IMR-90 (cell line): ENCODE measurements at places on chromosomes 3 and 15.

DNA sequence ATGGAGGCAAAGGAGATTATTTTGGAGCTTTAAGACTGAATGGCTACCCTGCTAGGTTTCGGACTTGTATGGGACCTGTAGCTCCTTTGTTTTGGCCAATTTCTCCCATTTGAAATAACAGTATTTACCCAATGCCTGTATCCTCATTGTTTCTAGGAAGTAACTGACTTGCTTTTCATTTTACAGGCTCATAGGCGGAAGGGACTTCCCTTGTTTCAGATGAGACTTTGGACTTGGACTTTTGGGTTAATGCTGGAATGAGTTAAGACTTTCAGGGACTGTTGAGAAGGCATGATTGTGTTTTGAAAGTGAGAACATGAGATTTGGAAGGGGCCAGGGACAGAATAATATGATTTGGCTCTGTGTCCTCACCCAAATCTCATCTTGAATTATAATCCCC, 10.5 kb downstream of the EIF5A2 start:
- no peak for DNase-seq

DNA sequence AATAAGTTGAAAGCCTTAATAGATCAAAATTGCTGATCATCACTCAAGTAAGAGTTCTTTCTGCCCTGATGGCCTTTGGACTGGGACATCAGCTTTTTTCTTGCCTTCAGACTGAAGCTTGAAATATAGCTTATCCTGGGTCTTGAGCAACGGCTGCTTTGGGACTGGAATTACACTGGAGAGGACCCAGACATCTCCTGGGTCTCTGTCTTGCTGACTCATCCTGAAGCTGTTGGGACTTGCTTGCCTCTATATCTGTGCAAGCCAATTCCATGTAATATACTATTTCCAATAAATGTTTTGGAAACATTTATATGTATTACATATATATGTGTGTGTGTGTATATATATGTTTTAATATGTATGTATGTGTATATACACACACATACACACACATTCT, 260.2 kb downstream of the PDZRN3 start:
- DNase-seq, result no peak

DNA sequence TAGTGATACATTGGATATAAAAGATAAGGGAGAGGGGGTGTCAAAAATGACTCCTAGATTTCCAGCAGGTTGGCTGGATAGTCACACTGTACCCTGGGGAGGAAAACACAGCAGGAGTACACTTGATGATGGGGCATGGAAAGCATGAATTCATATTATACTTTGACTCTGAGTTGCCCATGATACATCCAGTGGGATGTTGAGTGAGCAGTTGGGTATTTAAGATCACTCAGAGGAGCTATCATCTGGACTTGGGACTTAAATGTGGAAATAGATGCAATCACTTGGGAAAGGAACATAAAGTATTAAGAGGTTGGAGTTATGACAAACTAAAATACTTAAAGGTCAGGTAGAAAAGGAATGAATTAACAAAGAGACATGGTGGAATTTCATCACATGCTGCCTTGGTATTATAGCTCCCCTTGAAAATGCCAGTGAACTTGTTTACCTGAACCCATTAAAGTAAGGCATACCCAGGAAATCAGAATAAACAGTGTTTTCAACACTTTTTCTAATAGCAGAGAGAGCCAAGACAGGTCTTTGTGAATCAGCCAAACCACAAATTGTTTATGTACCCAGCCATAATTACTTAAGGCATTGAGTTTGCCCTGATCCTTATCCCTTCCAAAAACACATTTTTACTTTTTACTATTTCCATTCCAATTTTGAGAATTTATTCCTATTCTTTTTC, 49.9 kb upstream of the ABI3BP start:
- peak; percentile 76 for DNase-seq

DNA sequence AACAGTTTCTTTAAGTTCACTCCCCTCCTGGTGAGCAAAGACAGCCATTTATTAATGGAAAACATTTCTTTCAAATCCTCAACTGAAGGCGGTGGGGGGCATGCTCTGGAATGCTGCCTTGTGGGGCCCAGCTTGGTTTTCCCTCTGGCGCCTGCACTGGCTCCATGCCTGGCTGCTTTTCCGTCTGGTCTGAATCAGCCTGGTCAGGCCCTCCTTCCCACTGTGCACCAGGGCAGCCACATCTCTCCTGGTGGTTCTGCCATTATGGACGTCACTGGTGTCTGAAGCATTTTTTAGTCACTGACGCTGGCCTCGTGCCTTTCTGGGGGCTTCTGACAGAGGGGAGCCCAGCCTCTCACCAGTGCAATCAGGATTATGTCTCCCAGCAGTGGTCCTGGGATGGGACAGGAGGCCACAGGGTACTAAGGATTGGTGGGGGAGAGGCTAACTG, 57.6 kb upstream of the APEH start:
- DNase-seq, result peak; percentile 56

DNA sequence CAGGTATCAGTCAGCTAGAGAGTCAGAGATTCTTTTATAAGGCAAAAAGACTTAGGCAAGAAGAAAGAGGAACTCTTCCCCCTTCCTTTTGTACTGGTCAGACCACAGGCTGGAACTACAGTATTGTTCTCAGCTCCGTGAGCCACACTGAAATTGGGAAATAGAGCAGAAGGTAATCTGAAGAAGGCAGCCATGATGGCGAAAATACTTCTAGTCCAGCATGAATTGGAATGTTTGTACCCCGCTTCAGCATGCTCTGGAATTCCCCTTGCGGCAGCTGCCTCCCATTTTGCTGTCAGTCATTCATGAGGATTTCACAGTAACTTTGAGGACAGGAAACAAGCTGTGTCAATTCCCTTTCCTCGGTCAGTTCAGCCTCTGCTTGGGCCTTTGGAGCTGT, 96.2 kb downstream of the CORO2B start:
- DNase-seq, result peak; percentile 26

DNA sequence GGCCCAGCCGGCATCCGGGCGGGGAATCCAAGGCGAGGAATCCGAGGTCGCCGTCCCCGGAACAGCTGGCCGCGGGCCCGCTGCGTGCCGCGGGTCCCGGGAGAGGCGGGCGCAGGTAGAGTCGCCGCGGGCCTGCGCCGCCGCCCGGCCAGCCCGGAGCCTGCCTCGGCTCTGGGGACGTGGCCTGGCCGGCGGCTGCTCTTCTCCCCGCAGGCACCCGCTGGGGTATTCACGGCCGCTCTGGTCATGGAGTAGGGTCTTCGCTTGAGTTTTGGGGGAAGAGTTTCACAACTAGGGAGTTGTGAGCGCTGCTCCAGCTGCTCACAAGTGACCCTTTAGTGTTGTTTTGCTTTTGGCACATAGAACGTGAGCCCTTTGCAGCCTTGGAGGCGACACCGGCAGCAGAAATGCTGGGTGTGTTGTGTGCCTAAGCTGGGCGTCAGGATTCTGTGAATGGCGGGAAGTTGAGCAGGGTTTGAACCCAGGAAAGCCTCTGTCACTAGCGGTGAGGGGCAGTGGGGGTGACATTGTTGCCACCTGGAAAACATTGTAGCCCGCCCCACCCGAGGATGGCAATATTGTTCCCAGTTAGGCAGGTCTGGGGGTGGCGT, 4.0 kb downstream of the TRIM71 start:
- no peak for DNase-seq

DNA sequence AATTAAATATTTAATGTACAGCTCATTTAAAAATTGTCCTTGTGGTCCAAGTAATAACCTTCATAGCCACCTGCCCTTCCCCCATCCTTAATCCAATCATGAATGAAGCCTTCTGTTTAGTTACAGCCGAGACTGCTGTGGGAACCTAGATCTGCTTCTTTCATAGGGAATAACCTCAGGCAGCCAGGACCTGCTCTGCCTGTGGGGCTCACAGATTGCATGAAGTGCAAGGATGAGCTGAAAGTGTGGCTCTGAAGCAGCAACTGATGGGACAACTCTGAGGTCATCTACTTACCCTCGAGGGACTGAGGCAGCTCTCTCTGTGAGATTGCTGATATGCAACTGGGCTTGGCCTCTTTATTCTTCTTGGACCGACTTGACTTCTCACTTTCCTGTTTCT, 169.8 kb downstream of the POTEB3 start:
- DNase-seq, result no peak

GRCh38 chr15:69538379-69538778, 85.8 kb downstream of the RPLP1 start:
- DNase-seq, result no peak

GRCh38 chr3:5690904-5691532, 503.5 kb downstream of the EDEM1 start:
- no peak for DNase-seq

DNA sequence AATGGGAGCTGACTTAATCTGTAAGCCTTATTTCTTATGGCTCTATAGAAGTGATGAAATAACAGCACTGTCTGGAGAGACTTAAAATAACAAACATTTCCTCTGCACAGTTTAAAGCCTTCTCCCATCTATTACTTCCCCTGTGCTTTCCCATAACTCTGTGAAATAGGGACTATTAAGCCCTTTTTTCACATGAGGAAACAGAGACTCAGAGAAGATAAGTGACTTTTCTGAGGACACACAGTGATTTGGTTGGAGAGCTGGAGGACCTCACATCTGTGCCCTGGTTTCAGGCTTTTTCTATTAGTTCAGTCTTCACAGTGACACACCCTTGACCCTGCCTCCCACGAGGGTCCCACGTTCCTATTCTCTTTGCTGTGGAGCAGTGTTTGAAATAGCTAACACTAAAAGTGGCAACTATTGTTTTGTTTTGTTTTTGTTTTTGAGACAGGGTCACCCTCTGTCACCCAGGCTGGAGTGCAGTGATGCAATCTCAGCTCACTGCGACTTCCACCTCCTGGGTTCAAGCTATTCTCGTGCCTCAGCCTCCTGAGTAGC, 82.9 kb downstream of the ST6GAL1 start:
- peak; percentile 74 for DNase-seq

- no peak for DNase-seq
Measured at GRCh38 chr15:51938286-51938685, 33.3 kb downstream of the LEO1 start.

- DNase-seq, result no peak
Measured at GRCh38 chr3:127113571-127113891, 79.4 kb upstream of the PRR23E start.

- no peak for DNase-seq
Measured at GRCh38 chr3:3194861-3195260, 15.4 kb upstream of the CRBN start.

DNA sequence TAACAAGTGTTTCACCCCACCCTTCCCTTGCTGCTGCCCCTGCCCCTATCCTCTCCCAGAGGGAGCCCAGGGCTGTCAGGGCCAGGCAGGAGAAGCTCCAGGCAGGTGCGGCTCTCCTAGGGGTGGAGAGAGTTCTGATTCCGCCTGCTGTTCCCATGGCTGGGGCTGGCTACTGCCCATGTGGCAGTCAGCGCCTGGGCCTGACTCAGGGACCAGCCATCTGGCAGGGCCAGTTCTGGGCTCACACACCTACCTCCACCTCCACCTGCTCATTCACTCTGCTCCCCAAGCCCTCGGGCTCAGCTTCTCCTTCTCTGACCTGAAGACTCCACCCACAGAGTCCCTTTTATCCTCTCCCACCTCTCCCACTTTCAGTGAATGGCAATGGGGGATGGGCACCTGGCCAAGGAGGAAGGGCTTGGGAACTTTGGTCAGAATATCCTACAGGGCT, 23.4 kb downstream of the AMOTL2 start:
- no peak for DNase-seq

DNA sequence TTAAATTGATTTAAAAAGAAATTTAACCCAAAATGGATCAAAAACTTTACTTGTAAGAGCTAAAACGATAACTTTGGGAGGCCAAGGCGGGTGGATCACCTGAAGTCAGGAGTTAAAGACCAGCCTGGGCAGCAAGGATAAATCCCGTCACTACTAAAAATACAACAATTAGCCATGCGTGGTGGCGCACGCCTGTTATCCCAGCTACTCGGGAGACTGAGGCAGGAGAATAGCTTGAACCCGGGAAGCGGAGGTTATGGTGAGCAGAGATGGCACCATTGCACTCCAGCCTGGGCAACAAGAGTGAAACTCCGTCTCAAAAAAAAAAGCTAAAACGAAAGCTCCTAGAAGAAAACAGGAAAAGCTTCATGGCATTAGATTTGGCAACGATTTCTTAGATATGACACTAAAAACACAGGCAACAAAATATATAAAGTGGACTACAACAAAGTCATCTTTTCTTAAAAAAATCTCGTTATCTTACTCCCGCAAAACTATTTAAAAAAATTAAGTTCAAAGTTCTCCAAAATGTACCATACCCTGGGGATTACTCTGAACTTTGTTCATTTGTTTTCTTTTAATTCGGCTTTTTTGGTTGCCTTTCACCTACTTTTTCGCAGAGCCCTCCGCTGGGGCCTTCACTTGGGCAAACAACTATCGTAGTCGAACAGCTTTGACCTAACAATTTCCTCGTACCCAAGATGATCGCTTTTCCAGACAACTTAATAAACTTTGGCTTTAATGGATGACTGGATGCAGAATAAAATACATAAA, 2.9 kb downstream of the HDDC3 start:
- no peak for DNase-seq
